ENCODE measurements at places on chromosomes 6 and 20.

DNA sequence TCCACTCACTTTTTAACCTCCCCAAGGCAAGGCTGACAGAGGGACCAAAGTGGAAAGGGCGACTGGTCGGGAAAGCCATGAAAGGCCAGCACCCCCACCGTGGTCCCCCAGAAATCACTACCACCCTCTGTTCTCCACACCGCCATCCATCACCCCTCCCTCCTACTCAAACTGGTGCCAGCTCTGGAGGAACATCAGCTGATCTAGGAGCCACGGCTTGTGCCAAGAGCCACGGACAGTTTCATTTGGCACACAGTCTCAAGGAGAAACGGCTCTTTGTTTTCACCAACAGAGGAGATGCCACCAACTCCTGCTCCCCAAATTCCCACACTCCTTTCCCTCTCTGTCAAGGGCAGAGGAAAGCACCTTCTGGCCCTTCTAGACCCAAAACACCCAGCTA lies 26.0 kb downstream of the TBC1D7 start:
- DNase-seq: no peak

DNA sequence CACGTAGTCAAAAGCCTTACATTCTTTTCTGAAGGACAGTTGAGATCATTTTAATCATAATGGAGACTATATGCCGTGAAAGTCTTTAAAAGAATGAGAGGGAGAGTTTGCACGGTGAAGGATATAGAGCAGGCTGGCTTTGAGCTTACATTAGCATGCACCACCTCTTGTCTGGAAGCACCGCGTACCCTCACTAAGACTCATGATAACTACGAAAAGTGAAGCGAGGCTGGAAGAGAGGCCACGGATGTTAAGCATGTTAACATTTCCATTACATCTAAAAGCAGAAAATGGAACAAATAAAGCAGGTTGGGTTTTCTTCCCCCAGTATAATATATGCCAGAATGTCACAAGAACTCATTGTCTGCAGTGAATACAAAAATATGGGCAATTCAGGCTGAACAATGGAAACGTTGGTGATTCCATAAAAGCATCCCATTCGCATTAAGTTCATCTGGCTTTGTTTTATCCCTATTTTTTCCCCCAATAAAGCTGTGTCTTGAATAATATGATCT lies 40.6 kb upstream of the NKX2-2 start:
- DNase-seq: no peak

DNA sequence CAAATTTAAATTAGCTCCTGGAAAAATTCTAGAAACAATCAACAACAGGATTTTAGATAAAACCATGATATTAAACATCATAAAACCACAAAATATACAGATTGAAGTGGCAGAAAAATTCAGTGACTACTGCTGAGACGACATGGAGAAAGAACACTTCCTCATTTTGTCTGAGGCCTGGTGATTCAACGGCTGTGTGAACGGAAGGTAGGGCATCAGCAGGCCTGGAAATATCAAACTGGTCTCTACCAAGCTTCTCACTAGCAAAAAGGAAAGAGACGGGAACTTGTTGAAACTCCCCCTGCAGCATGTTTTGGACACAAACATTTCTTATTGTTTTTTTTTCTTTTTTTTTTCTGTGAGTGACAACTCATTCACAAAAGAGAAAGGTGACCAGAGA lies 58.0 kb upstream of the AHI1 start:
- no peak for DNase-seq

GRCh38 chr6:97207383-97207782 lies 75.6 kb downstream of the MMS22L start:
- DNase-seq: no peak

DNA sequence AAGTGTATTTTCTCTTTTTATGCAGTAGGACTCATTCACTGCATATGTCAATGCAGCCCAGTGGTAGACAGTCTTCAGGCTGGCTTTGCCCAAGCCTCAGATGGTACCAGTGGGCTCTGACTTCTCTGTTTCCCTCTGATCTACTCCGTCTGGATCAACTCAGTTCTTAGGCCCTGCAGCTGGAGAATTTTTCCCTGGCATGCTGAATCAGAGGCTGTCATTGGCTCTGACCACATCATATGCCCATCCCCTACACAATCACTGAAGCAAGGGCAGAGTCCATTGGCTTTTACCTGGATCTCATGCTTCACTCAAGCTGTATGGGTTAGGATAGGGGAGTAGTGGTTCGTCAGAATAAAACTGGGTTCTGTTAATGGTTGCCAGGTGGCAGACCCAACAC lies 57.8 kb downstream of the KIZ start:
- DNase-seq: no peak

DNA sequence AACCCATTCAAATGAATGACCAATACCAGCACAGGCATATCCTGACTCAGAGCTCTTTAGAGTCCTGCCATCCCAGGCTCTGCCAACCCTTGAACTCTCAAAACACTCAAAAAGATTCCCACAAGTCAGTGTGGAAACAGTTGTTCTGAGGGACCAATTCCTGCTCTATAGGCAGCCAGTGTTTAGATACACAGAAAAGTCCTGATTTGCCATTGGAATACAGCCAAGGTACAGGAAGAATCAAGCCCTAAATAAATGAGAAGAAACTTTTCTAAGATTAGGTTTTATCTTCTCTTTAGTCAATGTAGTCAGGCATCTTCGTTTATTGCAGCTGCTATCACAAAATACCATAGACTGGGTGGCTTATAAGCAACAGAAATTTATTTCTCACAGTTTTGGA lies 626.8 kb upstream of the ARID1B start:
- no peak for DNase-seq

GRCh38 chr6:168132531-168133167 lies 53.6 kb upstream of the FRMD1 start:
- DNase-seq: no peak

DNA sequence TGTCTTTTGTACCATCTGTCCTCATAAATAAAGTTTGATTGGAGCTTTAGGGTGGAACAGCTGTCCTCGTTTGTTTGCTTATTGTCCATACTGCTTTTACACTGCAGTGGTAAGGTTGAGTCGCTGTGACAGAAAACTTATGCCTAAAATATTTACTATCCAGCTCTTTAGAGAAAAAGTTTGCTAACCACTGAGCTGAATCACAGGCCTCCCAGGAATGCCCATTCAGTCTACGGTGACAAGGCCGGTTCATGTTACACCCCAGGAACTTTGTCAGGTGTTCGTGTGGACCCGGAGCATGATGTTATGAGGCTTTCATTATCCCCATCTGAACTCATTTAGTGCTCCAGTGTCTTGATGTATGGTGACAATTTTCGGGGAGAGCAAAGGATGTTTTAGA lies 401.1 kb downstream of the SAMD5 start:
- no peak for DNase-seq

DNA sequence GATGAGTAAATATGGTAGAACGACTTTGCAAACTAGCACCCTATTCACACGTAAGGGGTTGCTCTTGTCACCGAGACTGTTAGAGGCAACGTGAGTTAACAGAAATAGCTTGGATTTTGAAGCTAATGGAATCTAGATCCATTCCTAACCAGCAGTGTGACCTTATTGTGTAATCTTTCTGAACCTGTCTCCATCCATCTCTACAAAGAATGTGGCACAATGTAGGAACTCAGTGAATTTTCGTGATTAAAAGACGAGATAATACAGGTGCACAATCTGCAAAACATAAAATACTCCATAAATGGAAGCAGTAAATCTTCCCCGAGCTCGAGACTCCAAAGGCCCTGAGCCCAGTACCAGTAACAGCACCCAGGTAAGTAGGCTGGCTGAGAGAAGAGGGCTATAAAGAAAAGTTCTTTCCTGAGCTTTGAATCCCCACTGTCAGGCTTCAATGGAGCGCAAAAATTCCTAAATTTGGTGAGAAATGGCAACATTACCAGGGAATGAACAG lies 801 bp upstream of the KIFC1 start:
- DNase-seq: no peak

Measured in NT2/D1 (cell line).